ENCODE measurements at places on chromosomes 4 and X.

DNA sequence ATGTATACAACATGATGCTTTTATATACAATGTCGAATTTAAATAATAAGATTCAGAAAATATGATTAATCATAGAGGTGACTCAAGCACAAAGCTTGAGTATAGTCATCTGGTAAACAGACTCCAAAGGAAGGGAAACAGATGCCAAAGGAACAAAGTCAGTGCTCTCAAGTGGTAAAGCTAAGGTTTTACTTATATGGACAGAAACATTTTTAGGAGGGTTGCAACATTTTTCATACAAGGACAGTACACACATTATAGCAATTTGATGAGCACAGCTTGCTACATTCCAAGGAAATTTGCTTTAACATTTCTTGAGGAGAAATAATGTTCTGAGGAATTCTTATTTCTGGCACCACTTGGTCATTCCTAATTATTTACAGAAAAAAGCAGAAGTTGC is 333.4 kb upstream of the AADAT start:
- DNase-seq: no peak

- no peak for DNase-seq
Observed at GRCh38 chrX:106588801-106589200, 23.0 kb upstream of the RADX start.

DNA sequence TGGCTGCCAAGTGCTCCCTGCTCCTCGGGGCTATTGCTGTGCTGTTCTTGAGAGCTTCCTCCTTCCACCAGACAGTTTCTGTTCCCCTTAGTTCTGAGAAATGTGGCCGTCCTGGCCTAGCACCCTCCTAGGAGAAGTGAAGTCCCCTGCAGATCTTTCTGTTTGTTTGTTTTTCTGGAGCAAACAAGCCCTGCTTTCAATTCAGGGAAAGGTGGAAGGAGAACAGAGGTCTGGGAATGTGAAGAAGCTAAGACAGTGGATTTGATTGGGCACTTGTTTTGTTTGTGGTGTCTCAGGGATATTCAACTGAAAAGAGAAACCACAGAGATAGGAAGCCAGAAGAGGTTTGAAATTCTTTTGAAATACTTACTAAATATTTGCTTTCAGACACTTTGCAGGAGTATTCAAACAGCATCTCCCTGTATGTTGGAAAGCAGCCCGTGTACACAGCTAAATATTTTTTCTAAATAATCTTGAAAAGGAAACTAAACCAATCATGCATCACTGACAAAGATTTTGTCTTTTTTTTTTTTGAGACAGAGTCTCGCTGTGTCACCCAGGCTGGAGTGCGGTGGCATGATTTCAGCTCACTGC is 36.5 kb upstream of the PPM1K start:
- DNase-seq: no peak

- DNase-seq: no peak
Observed at GRCh38 chr4:54540931-54541330, 116.8 kb upstream of the KIT start.

GRCh38 chrX:154469114-154469513 is 10.0 kb downstream of the LAGE3 start:
- DNase-seq: no peak

- no peak for DNase-seq
Observed at GRCh38 chr4:24650849-24651640, 66.7 kb upstream of the DHX15 start.

DNA sequence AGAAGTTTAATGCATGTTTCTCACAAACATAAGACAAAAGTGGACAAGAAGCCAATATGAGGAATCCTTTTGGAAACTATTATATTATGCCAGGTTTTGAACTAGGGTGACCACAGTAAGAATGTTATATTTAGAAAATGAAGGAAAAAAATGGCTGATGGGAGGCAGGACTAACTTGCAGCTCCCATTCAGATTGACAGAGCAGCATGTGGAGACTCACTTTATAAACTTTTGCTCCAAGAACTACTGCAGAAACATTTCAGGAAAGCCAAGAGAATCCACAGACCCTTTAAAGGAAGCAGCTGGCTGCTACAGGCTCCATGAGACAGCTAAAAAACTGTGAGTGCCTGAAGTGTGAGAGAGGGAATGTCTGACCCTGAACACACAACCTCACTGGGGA is 738.6 kb upstream of the GRIA3 start:
- DNase-seq: no peak

DNA sequence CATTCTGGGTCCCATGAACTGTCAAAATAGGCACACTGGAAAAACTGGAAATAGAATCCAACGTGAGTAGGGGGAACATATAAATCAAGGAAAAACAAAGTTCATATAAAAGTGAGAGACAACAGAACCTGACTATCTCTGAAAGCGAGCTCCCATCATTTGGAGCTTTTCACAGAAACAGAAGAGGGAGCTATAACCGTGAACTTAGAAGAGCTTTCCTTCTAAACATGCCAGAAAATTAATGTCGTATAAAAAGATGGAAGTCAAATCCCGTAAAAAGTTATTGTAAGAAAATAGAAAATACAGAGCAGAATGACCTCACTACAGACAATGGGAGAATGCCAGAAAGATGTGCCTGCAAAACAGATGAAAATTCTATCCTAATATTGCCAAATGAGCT is 23.9 kb upstream of the HSD17B10 start:
- no peak for DNase-seq

DNA sequence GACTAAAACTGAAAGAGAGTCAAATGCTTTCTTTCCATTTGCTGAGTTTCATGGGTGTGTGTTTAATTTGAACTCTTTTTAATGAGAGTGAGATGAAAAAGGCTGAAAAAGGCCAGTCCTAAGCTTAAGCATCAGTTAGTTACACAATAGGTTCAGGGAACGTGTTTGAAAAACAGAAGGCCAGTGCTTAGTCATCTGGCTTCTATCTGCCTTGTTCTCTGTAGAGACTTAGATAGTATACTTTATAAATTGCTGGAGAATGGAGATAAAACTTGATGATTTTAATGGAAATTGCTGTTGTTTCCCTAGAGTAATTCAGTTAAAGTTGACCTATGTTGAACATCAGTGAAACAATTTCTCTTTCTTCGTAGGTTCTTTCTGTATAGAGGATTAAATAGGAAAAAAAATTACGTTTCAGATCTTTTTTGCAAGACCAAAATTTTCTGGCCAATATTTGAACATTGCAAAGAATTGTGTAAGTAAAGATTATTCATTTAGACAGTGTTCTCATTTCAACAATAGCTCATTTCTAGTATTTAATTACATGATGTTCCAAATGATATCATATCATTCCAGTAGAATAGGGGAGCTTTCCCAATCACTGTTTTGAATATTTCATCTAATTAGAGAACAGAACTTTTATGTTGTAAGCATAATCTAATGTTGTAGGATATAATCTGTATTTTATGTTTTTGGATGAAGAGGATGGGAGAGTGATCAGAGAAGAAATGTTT is 1088.8 kb downstream of the ADGRL3 start:
- DNase-seq: no peak

- no peak for DNase-seq
Observed at GRCh38 chr4:67030636-67031035, 514.7 kb downstream of the CENPC start.

DNA sequence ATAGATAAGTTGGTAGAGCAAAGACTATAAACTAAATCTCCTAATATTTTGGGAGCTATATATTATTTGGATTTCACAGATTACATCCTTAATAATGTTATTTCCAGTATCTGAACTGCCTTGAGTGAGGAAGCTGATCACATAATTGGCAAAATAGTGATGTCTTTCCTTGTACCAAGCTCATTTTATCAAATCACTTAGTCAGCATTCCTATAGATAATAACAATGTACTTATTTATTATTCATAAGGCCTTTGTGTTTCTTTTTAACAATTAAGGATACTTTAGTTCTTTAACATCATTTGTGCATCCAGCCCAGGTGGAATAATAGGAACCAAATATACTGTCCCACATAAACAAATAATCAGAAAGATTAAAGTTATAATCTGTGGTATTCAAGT is 1093.6 kb downstream of the PCDH18 start:
- no peak for DNase-seq

DNA sequence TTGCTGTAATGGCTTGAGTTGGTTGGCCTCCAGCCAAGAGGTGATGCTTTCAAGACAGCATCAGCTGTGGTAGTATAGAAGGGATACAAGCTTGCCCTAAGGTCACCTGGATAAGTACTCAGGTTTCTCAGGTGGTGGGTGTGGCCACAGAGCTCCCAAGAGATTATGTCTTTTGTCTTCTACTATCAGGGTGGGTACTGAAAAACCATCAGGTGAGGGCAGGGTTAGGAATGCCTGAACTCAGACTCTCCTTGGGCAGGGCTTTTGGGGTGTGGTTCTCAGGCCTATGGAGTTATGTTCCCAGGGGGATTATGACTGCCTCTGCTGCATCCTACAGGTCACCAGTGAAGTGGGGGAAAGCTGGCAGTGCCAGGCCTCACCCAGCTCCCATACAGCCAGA is 654.6 kb upstream of the GALNT7 start:
- DNase-seq: no peak

DNA sequence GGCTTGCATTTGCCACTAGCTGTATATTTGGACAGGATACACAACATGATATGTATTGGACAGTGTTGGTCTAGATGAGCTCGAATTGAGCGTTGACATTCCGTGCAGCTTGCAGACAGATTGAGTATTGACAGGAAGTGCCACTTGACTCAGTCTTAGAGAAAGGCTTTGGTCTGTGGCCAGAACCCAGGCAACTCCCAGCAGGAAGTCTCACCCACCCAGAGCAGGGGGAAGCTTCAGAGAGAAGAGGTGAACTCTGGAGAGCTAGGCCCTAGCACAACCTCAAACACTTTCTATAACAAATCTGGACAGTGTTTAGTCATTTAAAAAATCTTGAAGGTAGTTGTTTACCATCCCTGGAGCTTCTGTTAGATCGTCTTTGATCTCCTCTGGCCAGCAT is 280.5 kb downstream of the FBXW7 start:
- DNase-seq: no peak

DNA sequence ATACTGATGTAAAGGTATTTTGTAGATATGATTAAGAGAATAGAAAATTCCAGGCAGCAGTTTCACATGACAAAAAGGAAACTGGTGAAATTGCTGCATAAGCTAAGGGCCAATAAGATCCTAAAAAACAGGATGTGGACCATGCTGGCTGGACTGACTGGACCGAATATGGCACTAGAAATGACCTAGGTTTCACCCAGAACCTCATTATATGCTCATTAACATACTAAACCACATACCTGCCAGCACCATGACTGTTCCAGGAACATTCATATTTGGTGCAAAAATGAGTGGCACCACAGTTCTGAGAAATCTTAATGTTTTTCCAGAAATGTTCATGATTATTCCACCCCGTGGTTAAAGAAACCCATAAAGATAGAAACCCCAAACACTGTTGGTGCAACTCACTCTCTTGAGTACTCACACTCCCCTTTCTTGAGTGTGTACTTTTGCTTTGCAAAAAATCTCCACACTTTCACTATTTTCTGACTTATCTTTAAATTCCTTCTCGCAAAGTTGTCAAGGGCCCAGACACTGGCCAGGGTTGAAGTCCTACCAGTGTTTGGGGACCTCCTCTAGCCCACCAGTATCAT is 74.0 kb downstream of the FANCB start:
- DNase-seq: no peak
